NCI-H510A treated with DMSO at 0.1 percent for 48 hours (cell line): ENCODE measurements at places on chromosomes 4 and X.

DNA sequence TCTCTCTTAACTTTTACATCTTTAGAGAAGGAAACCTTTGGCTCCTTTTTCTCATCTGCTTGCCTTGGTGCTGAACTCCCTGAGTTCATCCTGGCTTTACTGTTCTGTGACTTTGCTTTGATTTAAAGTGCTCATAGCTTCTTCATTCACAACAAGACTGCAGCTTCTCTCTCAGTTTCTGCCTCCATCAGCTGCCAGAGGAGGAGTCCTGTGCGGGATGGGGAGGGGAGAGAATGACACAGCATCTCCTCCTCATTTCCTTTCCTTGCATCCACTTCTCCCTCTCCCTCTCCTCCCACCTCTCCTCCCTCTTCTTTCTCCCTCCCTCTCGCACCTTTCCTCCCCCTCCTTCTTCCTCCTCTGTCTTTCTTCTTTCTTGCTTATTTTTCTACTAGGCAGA is 42.0 kb downstream of the CBLL2 start:
- DNase-seq: no peak

- DNase-seq: no peak
Observed at GRCh38 chr4:108152980-108153379, 15.8 kb downstream of the LEF1 start.

- peak; percentile 17 for DNase-seq
Observed at GRCh38 chr4:82785611-82786400, 12.8 kb downstream of the SCD5 start.

DNA sequence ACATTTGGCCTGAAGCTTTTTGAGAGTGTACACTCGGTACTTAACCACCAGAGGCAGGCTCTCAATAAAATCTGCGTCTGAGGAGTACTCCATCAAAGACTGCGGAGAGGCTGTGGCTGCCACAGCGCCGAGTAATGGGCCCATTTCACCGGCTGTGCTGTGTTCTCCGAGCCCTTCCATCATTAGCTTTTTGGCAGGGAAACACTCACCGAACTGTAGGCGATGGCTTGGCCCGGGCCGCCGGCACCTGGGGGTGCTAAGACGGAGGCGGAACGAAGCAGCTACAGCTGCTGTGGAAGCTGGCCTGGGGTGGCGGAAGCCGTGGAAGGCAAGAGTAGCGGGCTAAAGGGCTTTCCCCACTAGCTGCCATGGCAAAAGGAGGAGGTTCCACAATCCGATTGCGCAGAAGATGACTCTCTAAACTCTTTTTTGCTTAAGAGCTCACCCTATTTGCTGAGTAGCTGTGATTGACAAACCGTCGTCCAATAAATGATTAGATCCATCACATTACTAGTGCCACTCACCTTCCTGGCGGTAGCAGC is 48.5 kb upstream of the PABPC1L2A start:
- DNase-seq: peak; percentile 51

- no peak for DNase-seq
Observed at GRCh38 chr4:48065587-48066052, 49.0 kb downstream of the NIPAL1 start.

- no peak for DNase-seq
Observed at GRCh38 chr4:161061046-161061445, 1102.8 kb downstream of the FSTL5 start.

DNA sequence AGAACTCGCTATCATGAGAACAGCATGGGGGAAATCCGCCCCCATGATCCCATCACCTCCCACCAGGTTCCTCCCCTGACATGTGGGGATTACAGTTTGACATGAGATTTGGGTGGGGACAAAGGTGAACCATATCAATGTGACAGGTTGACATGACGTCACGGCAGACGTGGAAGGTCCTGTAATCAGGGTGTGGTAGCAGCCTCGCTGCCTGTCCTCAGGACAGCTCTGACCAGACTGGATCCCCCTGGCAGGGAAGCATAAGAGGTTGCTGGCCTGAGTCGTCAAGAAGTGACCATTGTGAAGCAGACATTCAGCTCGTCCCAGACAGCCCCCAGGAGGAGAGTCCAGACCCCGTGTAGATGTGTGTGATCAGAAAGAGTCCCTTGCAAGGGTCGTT is 104.6 kb downstream of the TNIP2 start:
- DNase-seq: no peak

DNA sequence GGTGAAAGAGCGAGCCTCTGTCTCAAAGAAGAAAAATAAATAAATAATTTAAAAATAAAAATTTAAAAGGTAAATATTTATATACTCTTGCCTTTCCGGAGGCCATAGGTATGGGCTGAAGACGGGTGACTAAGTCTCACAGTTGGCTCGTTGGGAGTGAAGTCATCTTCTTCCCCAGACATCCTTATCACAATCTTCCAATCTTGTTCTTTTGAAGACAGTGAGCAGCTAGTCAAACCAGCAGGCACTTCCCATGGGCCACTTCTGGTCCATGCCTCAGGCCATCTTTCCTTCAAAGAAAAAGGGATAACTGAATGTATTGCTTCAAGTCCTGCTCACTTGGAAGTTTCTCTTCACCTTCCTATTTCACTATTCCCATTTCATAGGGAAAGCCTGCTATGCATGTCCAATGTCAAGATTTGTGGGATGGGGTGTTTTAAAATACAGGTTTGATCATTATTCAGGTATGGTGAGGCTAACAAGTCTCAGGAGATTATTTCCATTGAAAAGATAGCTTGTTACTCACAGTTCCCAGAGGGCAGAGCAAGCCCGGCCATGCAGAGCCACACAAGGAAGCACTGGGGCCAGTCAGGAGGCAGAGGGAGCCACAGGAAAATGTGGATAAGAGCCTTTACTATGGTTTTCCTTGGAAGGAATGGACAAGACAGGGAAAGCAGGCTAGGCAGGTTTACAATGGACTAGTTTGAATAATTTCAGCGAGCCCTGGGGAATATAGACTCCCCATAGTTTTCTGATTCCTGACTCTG is 33.3 kb upstream of the VCX2 start:
- DNase-seq: no peak

DNA sequence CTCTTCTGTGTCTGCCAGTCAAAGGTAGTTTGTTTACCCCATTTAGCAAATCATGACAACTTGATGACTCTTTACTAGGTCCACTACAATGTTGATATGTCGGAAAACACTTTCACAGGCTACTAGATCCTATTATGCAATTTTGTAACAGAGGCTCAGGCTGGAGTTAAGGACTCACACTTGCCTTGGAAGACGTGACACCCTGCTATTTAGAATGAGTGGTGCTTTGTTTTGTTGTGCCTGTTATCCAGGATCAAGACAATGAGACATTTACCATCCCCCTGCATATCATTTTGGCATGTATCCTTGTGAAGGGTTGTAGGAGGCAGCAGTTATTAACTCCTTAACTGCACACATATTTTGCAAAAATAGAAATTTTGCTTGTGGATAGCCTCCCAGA is 263.7 kb downstream of the IL1RAPL1 start:
- no peak for DNase-seq

GRCh38 chr4:7766086-7766485 is 173.6 kb downstream of the AFAP1 start:
- no peak for DNase-seq

DNA sequence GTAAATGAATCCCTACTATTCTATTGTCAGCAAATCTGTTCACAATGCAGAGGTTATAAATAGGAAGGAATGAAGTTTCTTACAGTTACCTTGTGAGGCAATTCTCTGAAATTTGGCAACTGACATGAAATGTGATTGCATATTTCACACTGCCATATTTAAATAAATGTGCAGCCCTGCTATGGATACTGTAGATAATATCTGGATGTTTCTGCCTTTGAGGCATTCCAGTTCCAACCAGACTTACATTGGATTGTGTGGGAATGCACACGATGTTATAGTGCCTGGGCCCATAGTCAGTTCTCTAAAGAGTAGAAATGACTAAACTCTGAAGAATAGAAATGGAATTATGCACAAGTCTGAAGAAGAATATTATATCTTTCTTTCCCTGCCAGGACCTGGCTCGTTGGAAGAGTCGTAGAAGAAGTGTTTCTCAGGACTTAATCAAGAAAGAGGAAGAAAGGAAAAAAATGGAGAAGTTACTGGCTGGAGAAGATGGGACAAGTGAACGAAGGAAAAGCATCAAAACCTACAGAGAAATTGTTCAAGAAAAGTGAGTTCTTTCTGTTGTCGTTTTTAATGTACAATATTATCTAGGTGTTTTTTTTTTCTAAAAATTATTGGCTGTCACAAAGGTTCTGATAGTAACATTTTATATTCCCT is 102.7 kb downstream of the PHOX2B start:
- no peak for DNase-seq

GRCh38 chr4:163166041-163166579 is 580 bp downstream of the NAF1 start:
- DNase-seq: peak; percentile 28

- no peak for DNase-seq
Observed at GRCh38 chr4:56187688-56188087, 199.6 kb downstream of the AASDH start.

DNA sequence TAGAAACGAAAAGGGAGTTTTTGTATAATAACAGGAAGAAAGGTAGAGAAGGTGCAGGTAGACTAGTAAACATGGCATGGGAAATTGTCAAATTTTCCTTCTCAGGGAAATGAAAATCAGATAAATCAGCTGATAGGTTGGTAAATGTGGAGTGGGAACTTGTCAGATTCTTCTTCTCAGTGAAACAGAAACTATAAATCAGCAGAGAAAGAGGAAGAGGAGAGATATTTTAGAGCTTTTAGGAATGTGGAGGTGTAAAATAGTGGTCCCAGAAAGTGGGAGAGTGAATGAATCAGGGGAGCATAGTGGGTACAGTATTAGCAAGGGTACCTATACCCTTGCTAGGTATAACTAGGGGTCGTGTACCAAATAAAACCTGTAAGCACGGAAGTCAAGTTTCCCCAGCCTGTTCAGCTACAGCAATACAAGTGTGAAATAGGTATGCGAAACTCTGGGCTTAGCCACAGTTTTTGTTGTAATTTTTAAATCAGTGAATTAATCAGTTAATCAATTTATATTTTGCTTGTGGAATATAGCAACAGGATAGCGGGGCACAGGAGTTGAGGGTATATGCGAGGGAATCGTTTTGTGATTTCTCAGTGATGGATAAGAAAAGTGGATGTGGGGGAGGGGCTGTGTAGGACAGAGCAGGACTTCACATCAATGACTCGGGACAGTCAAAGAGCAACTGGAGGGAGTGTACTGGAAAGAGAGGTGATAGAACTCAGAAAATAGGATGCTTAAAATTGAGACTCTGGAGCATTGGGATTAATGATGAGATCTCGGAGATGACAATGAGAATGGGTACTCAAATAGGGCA is 561.5 kb downstream of the INPP4B start:
- no peak for DNase-seq

- DNase-seq: no peak
Observed at GRCh38 chrX:41561045-41561444, 113.9 kb downstream of the NYX start.

DNA sequence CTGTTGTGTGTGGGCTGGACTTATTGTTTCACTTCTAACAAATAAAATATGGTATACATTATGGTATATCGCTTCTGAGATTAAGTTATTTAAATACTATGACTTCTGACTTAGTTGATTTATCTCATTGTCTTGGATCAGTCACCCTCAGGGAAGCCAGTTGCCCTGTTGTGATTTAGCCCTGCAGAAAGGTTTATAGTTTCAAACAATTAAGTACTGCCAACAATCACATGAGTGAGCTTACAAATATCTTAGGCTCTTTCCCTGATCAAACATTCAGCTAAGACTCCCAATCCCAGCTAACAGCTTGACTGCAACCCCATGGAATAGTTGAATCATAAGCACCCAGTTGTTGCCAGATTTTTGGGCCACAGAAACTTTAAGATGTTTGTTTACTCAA is 85.4 kb downstream of the MAGEC1 start:
- no peak for DNase-seq

DNA sequence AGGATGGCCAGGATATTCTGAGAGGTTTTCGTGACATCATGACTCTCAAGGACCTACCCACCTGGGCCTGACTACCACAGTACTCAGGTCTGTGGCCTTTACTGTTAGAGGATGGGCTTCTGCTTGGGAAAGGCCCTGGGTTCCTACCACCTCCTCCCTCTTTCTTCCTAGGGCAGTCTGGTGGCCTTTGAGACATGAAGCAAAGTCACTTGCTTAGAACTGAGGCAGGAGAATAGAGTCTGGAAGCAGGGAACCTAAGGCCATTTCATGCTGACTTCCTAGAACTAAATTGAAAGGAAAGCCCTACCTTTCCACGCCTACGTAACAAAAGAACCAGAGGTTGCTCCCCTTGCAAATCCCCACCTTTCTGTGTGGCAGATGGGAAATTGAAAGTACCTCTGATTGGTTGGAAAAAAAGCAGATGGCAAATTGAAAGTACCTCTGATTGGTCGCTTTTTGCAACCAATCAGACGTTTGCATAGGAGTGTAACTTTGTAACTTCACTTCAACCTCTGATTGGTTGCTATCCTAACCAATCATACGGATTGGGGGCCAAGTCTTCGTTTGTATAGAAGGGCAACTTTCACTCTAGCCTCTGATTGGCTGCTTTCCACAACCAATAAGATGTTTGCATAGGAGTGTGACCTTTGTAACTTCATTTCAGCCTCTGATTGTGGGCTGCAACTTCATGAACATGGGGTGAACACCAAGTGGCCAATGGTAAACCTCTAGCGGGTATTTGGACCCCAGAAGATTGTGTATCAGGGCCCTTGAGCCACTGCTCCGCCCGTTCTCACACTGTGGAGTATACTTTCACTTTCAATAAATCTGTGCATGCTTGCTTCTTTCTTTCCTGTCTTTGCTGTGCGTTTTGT is 9.9 kb upstream of the AKAP14 start:
- no peak for DNase-seq

- no peak for DNase-seq
Observed at GRCh38 chr4:188737251-188738002, 598.2 kb downstream of the TRIML1 start.

DNA sequence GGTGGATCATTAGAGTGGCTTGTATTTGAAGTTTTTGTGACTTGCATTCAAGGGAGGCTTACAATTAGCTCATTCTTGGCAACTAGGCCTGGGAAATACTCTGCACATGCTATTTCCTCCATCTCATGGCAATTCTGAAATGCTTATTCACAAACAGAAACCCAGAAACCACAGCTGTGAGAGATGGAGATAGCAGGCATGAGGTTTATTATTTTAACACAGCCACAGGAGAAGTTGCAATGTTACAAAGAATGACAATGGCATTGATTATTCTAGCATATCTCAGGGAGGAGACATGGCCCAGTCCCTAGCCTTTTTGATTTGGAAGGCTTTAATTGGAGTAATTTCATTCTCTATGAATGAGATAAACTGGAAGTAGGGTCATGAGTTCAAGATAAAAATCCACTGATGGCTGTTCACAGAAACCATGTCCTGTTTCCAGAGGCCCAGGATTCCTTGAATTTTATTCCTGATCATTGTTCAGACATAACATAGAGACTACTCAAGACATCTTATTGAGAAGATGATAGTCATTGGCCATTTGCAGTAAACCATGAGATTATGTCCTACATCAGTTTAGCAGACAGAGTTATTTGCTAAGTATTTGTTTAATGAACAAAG is 123.9 kb downstream of the MID1 start:
- DNase-seq: no peak

DNA sequence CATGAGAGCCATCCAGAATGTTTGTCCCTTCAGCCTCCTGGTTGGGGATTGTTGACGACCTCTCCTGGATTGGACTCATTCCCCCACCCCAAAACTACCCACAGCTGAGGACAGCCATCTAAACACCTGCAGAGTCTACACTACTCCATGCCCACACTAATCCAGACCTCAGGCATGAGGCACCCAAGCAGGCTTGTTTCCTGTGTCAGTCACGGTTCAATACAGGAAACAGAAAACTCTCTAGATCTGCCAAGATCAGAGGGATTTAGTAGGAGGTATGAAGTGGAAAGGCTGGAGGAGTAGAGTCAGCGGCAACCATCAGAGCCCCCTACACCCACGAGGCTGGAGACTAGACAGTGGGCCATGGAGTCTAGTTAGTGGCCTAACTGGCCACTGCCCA is 37.7 kb downstream of the HAND2 start:
- no peak for DNase-seq

GRCh38 chrX:11151799-11152559 is 40.8 kb downstream of the HCCS start:
- DNase-seq: no peak
